ENCODE measurements at places on chromosomes 1 and 21.

DNA sequence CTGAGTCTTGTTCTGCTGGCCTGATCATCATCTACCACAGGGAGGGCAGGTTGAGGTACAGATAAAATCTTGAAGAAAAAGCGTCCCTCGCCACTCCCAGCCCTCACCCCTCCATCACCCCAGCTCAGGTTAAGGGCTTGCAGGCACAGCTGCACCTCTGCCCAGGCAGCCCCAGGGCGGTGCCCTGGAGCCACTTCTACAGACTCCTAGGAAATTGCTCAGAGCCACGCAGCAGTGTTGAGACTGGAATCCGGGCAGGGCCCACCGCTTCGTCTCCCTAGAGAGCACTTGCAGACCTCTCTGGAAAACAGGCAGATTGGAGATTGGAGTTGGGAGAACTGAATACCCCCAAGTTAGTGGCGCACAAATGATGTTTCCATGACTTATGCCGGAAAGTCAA, 35.3 kb downstream of the VN1R5 start:
- no peak for DNase-seq

GRCh38 chr1:41411229-41411628, 50.0 kb downstream of the FOXO6 start:
- DNase-seq: no peak

- DNase-seq: no peak
Observed at GRCh38 chr1:160217481-160218051, 12.4 kb downstream of the PEA15 start.

GRCh38 chr1:58574816-58575215, 2.2 kb downstream of the TACSTD2 start:
- peak; percentile 67 for DNase-seq

DNA sequence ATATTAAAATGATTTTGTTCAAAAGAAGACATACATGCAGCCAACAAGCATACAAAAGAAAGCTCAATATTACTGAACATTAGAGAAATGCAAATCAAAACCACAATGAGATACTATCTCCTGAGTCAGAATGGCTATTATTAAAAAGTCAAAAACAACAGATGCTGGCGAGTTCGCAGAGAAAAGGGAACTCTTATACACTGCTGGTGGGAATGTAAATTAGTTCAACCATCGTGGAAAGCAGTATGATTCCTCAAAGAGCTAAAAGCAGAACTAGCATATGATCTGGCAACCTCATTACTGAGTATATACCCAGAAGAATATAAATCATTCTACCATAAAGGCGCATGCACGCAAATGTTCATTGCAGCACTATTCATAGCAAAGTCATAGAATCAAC, 126.0 kb upstream of the HMCN1 start:
- DNase-seq: no peak

DNA sequence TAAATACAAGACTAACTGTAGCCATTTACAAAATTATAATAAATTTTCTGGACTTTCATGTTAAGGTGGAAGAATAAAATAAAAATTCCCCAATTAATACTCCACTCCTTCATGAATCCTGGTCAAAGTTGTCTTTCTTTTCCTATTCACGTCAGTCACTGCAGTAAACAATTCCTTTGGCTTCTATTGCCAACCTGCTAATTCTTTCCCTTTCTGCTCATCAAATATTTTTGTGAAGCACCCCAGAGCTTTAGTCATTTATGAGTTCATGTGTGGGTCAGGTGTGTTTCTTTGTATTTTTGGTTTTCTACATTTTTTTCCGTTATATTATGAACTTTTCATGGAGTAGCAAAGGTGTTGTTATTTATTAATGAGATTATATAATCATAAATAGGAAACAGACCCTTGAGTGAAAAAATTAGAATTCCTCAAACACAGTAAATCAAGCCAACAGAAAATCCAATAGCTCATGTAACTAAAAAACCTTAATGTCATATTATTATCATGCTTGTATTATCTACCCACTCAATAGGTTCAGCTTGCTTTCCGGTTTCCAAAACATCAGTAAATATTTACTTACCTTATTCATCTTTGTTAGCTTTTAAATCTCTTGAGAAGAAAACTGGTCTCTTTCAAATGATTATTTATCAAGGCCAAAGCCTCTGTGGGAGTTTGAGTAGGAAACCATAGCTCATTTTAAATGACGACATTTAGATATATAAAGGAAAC, 29.6 kb upstream of the PLA2G4A start:
- no peak for DNase-seq

DNA sequence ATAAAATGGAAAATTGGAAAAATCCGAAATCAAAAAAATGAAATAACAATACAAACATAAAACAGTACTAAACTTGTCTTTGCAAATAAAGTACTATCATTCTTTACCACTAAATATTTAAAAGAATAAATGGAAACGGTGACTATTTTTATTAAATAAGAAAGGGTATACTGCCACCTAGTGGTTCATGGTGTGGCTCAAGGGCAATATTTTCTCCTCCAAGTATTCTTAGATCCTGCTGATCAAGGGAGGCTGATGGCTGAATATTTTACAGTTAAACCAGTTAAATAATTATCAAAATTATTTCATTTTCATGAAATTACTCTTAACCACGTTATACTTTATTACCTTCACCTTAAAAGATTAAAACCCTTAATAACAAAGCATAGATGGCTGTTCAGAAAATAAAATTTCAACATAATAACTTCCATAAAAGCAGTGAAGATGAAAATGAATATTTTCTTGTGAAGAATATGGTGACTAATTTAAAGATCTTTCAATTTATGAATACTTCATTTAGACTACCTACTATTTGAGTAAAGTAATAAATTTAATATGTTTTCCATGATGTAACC, 1793.9 kb downstream of the NCAM2 start:
- peak; percentile 38 for DNase-seq

GRCh38 chr1:227938276-227938675, 9.5 kb downstream of the WNT9A start:
- no peak for DNase-seq

- no peak for DNase-seq
Observed at GRCh38 chr1:41149570-41149969, 92.5 kb downstream of the SCMH1 start.

GRCh38 chr1:242201090-242201489, 202.2 kb upstream of the MAP1LC3C start:
- DNase-seq: no peak

- DNase-seq: no peak
Observed at GRCh38 chr21:40053007-40053406, 185.8 kb downstream of the PCP4 start.

DNA sequence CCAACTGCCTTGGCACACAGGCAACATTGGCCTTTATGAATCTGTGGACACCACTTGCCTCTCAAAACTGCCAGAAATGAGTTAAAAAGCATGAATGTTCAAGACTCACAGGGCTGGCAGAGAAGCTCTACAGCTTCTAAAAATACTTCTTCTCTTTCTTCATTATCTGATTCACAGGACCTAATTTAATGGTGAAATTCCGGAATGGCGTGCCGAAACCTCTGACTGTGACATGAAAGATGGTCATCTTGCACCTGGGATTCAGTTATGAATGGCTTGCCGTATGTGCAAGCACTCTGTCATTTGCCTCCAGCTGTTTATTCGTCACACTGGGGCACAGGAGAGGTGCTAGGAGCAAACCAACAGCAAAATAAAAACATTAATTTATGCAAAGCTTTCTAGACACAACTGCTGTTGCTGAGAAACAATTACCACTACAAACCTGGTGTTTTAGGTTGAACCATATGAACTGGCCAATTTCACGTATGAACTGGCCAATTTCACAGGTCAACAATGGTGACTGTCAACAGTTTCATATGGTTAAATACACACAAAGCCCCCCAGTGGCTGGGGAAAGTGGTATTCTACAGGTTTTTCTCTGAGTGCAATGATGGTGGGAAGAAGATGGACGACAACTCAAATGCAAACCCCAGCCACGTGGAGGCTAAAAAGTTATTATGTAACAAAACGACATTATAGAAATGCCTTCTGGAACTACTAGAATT, 648.3 kb downstream of the KIF26B start:
- no peak for DNase-seq

DNA sequence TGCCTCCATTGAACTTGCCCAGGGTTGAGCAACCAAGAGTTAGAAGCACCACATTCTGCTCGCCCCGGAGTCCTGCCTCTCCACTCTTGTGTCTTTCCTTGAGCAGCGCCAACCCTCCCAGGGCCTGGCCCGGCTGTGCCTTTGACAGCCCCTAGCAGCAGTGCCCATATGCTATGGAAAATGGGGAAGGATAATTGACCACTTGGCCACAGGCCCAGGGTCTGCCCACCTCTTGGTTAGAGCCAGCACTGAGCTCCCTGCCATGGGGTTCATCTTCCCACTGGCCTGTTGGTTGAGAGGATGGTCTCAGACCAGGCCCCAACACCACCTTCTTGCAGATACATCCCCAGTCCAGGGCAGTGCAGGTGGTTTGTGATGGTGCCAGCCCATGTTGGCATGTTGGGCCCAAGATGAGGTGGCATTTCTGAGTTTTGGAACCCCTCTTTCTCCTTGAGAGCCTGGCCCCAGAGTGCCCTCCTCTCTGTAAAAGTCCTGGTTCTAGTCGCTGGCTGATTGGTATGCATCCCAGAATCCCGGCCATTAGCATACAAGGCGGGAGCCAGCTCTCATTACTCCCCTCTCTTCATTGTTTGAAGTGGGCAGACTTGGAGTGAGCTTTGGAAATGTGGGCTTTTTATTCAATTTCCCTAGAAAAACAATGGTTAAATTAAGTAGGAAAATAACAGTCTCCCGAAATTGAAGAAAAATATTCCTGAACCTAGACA, 7.6 kb downstream of the ARHGEF10L start:
- DNase-seq: no peak

DNA sequence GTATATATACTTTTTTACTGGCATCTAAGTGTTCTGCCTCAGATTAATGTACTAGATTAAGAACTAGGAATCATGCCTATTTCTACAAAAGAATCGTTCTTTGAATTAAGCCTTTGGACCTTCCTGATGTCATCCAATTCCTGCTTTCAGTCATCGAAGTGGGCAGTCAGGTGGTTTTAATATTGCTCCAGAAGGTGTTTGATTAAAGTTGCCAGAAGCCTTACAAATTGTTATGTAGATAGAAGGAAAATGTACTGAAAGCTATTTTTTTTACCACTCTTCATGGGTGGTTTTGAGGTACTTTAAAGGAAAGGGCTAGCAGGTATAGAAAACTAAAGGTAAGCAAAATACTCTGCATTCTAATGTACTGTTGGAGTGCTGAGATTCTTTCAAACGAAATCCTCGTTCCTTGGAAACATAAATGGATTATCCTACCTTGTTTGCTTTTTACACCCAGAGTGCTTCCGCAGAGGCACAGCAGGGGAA, 716 bp downstream of the CTBS start:
- DNase-seq: no peak

GRCh38 chr1:180239145-180240096, 9.4 kb downstream of the LHX4 start:
- DNase-seq: no peak

DNA sequence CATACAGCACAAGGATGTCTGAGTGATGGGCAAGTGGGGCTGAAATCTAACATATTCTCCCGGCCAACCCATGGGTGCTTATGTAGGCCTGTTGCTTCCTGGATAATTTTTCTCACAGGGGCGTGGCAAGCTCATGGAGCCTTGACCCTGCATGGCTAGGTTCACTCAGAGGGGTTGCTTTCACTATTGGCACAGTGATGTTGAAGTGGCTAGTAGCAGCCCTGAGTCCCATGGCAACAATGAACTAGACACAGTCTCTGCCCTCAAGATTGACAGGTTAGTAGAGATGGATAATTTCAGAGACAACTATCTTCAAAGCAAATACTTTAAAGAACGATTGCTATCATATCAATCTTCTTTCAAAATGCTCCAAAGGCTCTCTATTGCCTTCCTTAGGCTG, 6.5 kb upstream of the MAB21L3 start:
- no peak for DNase-seq

GRCh38 chr1:86472767-86473166, 4.0 kb downstream of the CLCA1 start:
- no peak for DNase-seq

DNA sequence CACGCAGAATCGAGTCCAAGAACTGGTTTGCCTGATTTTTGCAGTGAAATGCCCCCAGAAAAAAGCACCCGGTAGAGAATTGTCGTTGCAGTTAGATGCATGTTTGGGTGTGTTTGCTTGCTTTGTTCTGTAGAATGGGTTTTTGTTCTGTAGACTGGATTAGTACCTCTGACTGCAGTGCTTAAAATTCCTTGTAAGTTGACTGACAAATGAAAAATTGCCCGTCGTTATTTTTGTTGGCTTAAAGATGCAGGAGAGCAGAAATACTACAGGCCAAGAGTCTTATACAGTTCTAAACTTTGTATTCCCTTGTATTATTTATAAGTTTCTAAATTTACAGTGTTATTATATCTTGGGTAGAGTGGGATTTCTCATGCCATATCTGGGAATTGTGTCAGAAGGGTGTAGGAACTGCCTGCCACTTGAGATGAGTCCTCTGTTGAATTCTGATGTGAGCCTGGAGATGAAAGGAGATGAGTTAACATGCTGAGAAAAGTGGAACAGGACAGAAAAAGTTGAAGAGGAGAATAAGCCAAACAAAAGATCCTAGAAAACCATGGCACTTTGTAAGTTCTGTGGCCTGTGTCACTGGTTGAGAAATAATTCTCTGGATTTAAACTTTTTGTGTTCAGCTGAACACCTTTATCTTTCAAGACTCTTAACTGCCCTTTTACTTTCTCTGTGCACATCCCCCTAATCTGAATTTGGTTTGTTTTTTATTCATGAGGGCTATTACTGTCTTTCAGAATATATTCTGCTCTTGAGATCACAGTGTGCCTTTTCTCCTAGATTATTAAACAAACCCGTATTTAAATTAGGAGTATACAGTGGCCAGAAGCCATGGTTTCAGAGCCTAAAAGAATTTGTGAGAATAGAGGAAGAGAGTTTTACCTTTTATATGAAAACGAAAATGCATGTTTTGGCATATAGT, 1.4 kb downstream of the DESI2 start:
- no peak for DNase-seq
